Cerebellar cortex (tissue), 1 donor: ENCODE measurements at places on chromosomes 1 and 21.

- DNase-seq = no peak
These were observed 14.1 kb downstream of the DRAXIN start for GRCh38 chr1:11705596-11705995.

GRCh38 chr1:11781297-11781696, 19.3 kb downstream of the C1orf167 start:
- no peak for DNase-seq

DNA sequence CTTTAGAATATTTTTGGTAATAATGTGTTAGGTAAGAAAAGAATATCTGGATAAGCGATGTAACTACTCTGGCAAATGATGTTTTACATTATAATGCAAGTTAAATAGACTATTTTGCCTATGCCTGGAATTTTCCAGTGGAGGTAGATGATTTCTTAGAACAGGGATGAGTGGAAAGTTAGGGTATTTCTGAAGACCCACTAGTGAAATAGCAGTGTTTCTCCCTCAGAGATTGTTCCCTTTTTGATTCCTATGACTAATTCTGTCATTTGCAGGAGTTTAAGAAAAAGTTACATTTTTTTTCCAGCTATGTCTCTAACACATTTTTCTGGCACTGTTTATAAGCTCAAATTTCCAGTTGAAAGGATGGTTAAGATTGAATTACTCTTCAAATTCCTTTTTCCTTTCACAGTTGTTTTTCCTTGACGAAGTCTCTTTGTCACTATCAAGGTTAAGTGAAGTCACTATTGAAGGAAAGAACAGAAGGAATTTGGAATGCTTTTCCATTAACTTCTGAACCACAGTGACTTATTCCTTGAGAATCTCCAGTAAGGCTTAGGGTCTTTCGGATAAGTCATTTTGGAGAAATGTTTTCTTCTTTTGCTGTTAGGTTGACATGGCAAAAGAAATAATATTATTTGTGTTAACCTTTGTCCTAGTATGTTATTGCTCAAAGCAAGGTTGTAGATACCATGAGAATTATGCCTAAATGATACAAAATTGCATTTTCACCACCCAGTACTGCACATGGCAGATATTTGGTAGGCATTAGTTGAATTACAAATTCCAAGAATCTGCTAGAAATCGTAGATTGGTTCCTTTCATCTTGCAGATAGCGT, 42.9 kb upstream of the ZNF326 start:
- no peak for DNase-seq

DNA sequence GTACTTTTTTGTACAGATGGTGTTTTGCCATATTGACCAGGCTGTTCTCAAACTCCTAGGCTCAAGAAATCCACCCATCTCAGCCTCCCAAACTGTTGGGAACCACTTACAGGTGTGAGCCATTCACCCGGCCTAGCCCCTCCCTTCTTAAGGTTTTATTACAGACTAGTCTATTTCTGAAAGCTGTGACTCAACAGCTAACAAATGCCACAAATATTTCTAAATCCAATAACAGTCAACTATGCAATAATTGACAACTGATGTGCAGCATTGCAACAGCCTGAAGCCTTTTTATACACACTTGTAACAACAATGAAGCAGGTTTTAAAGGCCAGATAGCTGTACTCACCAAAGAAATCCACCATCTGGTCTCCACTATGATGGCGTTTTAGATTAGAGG, 51.4 kb downstream of the GRIK1 start:
- DNase-seq = no peak

DNA sequence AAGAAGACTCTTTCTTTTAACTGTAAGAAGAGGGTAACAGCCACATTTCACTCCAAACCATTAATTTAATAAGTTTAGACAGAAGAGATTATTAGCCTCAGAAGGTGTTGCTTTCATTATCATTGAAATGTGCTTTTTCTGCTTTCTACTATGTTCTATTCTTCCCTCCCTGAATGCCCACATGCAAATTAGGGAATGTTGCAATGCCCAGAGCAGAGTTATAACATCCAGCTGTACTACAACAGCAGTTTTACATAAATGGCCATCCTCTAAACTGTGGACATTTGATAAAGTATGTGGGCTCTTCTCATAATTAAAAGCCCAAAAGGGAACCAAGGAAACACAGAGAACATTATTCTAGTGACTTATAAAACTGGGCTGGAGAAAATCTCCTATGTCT, 82.2 kb upstream of the SOD1 start:
- no peak for DNase-seq

GRCh38 chr1:167221126-167221737, 546 bp downstream of the POU2F1 start:
- no peak for DNase-seq

DNA sequence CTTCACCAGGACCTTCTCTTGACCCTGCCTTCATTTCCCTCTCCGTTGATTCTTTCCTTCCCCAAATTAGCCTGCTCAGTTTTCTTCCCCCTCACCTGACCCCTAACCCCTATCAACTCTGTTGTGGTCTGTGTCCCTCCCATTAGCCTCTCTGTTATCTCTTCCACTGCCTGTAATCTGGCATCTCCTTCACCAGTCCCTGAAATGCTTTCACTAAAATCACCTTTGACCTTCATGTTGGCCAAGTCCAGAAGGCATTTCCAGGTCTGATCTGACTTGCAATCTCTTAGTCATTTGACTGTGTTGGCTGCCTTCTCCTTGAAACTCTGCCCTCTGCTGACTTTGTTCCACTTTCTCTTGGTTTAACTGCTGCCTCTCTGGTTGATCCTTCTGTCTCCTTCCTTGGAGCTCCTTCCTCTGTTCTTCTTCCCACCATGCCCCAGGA, 28.2 kb downstream of the ATP8B2 start:
- peak; percentile 35 for DNase-seq

DNA sequence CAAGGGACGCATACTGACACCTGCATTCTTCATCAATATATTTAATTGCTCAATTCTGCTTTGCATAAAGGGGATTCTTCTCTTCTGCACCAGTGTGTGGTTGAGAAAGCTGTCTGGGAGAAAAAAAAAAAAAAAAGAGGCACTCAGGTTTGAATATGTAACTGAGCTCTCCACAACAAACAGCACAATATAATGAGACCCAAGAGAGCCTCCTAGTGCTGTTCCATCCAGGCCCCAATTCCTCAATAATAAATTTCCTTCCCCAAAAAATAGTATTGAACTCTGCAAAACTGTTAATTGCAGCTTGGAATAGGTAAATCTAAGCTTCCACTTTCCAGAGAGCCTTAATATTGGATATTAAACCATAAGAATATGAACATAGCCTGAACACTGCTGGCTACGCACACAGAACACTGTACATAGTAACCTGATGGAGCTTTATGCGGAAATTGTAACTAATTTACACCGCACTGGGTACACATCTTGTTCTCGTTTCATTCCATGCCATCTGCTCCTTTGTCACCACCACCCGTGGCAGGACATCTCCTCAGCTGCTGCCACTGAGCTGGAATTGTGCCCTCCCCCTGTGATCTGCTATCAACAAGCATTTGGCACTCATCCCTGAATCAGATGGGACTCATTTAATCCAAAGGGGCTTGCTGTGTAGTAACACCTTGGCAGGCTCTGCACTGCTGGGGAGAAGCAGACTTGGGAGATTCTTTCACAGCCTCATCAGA, 272.0 kb downstream of the HHIPL2 start:
- peak; percentile 97 for DNase-seq

DNA sequence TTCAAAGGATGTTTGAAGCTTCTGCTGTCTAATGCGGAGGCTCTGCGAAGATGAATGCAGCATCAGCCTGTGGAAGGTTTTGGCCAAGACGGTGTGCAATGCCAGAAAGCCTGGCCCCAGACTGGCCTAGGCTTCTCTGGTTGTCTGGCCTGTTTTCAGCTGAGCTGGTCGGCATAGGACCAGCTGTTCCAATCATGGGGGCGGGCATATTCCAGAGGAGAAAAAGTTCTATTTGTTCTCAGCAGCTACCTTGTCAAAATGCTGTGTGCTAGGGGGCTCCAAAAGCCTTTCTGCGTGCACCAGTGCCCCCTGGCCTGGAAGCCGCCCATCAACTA, 57.6 kb downstream of the TGFB2 start:
- no peak for DNase-seq

GRCh38 chr21:37619464-37619974, 252.9 kb downstream of the DYRK1A start:
- no peak for DNase-seq

DNA sequence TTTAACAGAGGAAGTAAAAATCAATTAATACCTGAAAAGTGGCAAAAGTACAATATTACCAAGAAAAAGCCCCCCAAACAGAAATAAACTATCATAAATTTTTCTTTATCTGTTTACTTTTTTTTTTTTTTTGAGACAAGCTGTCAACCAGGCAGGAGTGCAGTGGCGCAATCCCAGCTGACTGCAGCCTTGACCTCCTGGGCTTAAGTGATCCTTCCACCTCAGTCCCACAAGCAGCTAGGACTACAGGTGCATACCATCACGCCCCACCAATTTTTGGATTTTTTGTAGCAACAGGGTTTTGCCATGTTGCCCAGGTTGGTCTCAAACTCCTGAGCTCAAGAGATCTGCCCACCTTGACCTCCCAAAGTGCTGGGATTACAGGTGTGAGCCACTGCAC, 8.0 kb downstream of the TFB2M start:
- no peak for DNase-seq

DNA sequence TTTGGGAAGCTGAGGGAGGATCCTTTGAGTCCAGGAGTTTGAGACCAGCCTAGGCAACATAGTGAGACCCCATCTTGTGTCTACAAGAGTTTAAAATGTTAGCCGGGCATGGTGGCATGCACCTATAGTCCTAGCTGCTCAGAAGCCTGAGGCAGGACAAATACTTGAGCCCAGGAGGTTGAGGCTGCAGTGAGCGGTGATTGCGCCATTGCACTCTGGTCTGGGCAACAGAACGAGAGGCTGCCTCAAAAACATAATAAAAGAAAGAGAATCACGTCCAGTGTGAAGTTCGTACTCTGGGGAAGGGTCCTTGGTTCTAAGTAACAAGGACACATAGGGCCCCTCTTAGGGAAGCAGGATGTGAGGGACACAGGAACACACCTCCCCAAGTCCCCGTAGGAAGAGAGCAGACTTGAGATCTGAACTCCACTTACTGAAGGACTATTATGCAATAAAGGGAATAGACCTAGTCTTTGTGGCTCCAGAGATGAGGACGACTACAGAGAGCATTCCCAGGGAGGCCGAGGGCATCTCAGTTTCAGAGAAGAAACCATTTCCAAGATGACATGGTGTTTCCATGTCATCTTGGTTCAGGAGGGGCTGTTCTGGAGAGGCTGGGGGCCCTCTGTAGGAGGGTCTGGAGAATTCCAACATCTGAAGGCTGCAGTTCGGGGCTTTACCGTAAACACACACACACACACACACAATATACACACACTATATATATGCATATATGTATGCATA, 10.8 kb upstream of the ENO1 start:
- no peak for DNase-seq

DNA sequence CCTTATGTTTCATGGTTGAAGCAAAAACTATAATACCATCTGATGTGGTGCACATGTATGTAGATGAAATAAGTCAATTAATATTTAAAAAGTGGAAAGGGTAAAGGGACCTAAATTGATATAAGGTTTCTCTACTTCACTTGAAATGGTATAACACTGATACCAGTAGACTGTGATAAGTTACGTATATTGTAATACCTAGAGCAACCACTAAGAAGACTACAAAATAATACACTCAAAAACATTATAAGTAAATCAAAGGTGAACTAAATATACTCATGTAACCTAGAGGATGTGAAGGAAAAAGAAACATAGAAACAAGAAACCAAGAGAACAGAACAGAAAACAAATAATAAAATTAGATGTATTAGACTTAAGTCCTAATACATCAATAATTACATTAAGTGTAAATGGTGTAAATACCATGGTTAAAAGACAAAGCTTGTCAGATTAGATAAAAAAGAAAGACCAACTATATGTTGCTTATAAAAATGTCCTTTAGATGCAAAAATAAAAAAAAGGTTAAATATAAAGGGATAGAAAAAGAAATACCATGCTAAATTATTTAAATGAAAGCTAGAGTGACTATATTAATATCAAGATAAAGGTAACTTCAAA, 118.8 kb downstream of the LRRC7 start:
- DNase-seq = no peak

- no peak for DNase-seq
These were observed 788 bp upstream of the TXNIP start for GRCh38 chr1:145997016-145997717.

DNA sequence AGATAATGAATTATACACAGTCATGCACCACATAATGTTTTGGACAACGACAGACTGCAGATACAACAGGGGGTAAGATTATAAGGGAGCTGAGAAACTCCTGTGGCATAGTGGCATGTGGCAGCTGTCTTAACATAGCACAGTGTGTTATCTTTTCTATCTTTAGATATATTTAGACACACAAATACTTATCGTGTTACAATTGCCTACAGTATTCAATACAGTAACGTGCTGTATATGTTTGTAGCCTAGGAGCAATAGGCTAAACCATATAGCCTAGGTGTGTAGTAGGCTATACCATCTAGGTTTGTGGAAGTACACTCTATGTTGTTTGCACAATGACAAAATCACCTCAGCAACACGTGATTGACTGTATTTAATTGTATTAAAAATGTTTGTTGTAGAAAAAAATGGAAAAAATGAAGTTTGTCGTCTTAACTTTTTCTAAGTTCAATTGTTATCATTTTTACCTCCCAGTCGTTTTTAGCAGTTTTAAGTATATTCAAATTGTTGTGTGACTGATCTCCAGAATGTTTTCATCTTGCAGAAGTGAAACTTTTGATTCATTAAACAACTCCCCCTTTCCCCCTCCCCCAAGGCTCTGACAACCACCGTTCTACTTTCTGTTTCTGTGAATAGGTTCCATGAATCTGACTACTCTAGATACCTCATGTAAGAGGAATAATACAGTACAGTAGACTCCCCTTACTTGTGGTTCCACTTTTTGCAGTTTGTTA, 351.0 kb upstream of the B3GALT2 start:
- no peak for DNase-seq

- DNase-seq = peak; percentile 40
These were observed 4.7 kb downstream of the SORT1 start for GRCh38 chr1:109392788-109393616.

GRCh38 chr1:89630048-89630447, 2.9 kb upstream of the LRRC8C start:
- no peak for DNase-seq

DNA sequence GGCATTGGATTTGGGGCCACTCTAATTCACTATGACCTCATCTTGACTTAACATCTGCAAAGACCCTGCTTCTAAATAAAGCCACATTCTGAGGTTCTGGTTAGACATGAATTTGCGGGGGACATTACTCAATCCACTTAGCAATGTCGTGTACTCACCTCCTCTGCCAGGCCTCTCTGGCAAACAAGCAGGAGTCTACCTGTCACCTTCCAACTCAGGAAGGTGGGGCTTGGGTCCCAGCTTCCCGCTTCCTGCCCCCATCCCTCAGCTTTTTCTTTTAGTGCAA, 177.8 kb downstream of the PSMG1 start:
- no peak for DNase-seq

- DNase-seq = no peak
These were observed 36.4 kb upstream of the ETS2 start for GRCh38 chr21:38769191-38769780.
